ENCODE measurements at places on chromosomes 7 and 10.
A peak's percentile ranks its signal among the peaks of the same experiment; 100 is the strongest.

DNA sequence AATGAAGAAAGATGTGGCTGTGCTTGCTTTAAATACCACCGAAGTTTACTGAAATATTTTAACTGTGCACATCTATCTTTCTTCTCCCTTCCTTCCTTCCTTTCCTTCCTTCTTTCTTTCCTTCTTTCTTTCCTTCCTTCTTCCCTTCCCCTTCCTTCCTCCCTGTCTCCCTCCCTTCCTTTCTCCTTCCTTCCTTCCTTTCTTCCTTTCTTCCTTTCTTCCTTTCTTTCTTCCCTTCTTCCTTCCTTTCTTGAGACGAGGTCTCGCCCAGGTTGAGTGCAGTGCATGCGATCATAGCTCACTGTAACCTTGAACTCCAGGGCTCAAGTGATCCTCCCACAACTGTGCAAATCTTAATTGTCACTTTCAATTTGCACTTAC lies 157.8 kb upstream of the FAM171A1 start:
- no peak for DNase-seq

DNA sequence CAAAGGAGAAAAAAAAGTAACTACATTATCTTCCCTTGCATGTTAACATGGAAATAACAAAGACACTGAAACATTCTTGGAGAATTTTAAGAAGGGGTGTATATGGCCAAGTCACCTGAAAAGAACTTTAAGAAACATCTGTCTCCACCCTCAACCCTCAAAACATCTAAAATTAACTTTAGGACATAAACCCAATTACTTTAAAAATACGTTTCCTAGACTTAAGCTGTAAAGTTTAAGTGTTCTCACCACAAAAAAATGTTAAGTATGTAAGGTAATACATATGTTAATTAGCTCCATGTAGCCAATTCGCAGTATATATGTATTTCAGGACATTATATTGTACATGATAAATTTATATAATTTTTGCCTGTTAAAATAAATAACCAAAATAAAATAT lies 71.1 kb upstream of the GLCCI1 start:
- no peak for DNase-seq

GRCh38 chr10:20765066-20765465 lies 132.0 kb downstream of the NEBL start:
- DNase-seq: no peak

GRCh38 chr7:21013765-21014539 lies 227.3 kb upstream of the SP8 start:
- no peak for DNase-seq

DNA sequence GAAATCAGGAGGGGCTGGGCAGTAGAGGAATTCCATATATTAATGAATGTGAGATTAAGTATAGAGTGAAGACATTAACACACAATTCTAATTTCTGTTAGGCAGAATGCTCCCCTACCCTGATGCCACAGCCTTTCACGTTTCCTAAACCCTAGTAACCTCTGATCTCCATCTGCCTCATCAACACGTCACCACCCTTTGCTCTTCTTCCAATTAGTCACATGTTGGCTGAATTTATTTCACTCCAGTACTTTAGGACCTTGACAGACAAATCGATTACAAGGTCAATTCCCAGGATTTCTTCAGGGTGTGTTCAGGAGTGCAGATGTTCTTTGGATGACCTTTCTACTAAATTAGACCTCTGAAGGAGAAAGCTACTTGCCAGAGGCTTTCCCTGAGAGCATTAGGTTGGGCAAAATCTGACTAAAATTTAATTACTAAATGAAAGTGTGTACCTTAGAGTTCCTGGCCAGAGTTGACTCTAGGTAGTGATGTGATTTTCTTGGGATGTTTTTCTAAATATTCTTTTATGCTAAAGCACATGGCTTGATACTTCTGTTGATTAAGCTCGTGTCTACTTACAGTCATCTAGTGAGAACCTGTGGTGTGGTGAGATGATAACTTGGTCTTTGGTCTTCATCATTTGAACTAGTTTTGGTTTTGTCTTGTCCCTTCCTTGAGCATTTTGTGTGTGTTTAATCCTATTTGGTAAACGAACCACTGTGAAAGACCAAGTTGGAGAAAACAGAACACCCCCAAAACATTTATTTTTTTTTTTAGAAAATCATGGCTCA lies 12.7 kb downstream of the AGR2 start:
- DNase-seq: no peak

- no peak for DNase-seq
These were observed 25.5 kb downstream of the DDC start for GRCh38 chr7:50539725-50540124.

- DNase-seq: no peak
These were observed 1.8 kb downstream of the ZNF248 start for GRCh38 chr10:37855636-37856035.

- no peak for DNase-seq
These were observed 534.6 kb upstream of the POM121L12 start for GRCh38 chr7:52500841-52501240.

- no peak for DNase-seq
These were observed 89.5 kb downstream of the LSM5 start for GRCh38 chr7:32400676-32401075.

DNA sequence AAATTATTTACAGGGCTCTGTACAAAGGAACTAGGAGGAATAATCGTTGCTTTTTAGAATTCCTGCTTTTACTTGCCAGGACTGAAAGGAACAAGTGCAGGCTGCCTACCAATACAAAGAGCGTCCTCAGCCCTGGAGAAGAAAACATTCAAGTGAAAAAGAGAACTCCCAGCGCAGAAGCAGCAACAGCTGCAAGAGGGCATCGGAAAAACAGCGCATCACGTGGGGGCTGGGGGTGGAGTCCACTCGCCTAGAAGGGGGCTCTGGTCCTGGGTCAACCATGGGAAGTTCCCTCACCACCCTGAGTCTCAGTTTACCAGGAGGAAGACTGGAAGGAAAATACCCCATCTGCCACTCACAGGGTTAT lies 385 bp upstream of the C10orf90 start:
- no peak for DNase-seq

DNA sequence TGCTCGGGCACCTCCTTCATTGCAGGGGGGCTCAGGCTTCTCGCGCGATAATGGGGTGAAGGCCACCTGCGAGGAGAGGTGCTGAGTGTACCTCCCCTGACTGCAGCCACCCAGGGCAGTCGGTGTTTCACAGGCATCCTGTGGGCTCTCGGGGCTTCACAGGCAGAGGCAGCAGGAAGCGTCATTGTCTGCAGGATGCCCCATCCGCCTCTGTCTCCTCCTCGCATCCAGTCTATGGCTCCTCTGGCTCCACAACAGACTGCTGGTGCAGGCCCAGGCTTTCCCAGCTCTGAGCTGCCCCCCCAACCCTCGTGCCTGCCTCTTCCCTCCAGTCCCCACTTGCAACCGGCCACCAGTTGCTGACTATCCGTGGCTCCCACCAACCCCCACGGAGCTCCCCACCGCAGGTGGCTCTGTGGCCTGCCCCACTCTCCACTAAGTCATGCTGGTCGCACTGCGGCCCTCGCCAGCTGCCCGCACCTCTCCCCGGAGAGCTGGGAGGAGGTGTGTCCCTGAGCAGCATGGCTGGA lies 36.5 kb downstream of the CAMK2B start:
- DNase-seq: peak; percentile 0

- DNase-seq: no peak
These were observed 149.3 kb downstream of the SH3PXD2A start for GRCh38 chr10:103706047-103706446.

- DNase-seq: no peak
These were observed 24.4 kb downstream of the CSGALNACT2 start for GRCh38 chr10:43162604-43163003.

DNA sequence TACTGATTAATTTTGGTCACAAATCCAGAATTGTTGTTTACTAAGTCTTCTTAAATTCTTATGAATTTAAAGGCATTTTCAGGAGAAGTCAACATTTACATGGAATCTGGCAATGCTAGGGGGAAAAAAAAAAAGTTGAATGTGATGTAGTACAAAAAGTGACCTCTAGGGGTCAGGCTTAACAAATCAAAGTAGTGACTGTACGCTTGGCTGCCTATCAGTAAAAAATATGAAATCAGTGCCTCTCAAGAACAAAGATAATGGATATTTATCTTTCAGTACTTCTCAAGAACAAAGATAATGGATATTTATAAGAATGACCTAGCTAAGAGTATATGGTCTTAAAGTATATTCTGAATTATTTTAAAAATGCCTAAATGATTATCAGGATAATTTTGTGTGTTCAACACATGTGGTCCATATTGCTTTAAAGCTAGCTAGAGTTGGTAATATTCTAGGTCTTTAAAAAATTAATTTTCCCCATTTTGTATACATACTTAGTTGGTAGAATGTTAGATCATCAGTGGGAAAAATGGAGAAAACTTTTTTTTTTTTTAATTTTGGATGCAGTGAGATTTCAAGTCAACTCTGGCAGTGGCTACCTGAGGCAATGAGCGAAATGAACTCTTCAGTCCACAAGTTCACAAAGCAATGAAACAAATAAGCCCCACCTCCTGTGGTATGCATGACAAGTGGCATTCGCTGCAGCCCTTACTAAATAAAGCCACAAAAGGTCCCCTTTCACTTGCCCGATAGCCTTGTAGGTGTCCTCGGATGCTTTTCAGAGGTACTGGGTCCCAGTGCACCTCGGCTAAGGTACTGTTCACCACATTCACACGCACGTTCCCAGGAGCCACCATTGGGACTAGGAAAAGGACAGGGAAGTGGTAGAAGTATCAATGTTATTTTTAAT lies 51.2 kb upstream of the LAMB4 start:
- no peak for DNase-seq

DNA sequence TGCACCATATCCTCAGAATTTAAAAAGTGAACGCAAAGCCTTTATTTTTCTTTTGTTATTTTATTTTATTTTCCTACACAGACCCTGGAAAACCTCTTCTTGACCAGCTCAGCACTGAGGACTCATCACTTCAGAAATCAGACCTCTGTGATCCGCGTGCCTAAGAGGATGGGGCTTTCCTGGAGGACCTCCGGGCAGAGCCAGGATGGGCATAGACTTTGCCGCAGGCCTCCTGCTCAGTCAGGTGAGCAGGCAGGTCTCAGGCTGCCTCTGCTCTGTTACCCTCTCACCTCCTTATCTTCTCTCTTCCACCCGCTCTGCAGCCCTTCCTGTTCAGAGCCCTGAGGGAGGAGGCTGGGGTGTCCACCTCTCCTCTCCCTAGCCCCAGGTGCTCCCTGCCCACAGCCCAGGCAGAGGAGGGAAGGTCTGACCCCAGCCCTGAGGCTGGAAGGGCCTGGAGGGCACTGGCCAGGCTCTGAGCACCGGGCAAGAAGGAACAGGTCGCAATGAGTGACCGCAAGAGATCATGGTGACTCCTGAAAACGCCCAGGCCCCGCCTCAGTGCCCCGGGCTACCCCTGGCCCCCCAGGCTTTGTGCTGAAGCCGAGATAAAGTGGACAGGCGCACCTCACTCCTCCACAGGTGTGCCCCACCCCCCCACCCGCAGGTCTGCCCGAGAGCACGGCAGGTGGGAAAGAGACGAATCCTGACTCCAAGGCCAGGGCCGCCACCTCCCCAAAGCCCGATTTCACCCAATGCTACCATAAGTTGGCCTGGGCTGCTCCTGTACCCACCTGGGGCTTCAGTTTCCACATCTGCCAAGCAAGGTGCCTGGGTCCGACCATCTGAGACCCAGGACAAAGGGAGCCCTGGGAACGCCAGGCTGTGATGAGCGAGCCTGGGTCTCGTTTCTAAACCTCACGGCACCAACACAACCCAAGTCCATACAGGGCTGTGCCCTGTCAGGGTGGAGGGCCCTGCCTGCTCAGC lies 2.8 kb downstream of the CALML5 start:
- DNase-seq: no peak

- no peak for DNase-seq
These were observed 30.6 kb downstream of the HYCC1 start for GRCh38 chr7:22983257-22983855.

GRCh38 chr7:30206942-30207341 lies 72.2 kb downstream of the MTURN start:
- no peak for DNase-seq

DNA sequence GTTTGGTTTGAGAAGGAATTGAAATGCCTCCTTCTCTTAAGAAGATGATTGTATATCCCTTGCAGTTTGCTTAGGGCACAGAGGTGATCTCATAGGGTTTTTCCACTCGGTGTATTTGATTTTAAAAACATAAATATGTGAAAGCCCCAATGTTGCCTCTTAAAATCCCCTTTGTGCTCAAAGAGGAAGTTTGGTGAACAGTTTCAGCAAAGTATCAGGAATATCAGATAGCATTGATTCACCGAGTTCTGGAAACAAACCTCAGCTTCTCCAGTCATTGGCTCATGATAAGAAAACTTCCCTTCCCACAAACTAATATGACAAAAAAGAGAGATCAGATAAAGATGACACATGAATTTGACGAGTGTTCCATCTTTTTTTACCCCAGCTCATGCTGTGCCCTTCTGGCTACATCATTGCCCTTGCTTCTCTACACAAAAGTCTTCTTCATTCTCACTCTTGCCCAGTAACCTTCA lies 20.1 kb upstream of the SMNDC1 start:
- no peak for DNase-seq

DNA sequence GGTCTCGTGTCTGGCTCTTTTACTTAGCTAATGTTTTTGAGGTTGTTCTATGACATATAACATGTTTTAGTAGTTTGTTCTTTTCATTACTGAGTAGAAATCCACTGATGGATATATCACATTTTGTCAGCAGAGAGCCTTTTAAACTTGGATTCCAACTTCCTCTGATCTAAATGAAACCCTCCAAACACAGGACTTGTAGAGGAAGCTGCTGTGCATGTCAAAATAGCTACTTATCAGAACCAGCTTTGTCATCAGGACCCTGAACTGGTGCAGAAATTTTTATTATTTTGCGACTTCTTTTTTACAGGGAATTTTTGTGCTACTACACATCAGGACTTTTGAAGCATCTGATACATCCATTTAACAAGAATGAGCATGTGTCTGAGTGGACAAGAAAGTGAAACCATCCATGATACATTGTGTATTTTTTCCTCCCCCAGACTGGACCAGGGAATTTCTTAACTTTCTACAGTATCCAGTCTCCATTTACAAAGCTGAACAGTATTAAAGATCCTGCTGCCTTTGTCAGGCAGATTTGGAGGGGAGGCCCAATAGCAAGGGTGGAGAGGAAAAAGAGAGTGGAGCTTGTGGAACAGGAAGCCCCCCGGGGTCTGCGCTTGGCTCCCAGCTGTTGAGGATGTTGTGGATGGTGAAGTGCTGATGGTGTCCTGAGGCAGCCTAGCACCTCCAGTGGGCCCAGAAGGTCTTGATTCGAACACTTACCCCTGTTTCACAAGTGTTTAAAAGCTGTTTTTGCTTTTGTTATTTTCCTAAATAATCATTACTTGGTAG lies 29.3 kb upstream of the MTPAP start:
- no peak for DNase-seq

- DNase-seq: no peak
These were observed 17.2 kb upstream of the SLC29A4 start for GRCh38 chr7:5265320-5266190.

Measured in T-helper 2 cell (primary cell).